NCI-H187 treated with DMSO at 0.1 percent for 48 hours (cell line): ENCODE measurements at places on chromosomes 2 and 18.

- DNase-seq: no peak
Measured at GRCh38 chr2:128605931-128606330, 287.3 kb upstream of the HS6ST1 start.

DNA sequence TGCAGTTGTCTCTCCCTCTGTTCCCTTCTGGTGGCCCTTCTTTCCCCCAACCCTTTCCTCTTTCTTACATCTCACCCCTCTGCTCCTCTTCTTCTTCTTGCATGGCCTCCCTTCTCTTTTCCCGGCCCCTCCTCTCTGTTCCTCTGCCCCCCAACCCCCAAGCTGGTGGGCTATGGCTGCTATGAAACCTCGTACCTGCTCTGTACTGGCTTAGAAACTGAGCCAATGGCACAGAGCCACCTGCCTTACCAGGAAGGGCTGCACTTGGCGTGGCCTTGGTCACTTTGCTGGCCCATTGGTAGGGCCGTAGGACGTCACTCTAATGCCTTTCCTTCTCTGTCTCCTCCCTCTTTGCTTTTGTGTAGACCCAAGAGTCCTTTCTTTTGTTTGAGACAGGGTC, 78.9 kb downstream of the LRRFIP1 start:
- no peak for DNase-seq

DNA sequence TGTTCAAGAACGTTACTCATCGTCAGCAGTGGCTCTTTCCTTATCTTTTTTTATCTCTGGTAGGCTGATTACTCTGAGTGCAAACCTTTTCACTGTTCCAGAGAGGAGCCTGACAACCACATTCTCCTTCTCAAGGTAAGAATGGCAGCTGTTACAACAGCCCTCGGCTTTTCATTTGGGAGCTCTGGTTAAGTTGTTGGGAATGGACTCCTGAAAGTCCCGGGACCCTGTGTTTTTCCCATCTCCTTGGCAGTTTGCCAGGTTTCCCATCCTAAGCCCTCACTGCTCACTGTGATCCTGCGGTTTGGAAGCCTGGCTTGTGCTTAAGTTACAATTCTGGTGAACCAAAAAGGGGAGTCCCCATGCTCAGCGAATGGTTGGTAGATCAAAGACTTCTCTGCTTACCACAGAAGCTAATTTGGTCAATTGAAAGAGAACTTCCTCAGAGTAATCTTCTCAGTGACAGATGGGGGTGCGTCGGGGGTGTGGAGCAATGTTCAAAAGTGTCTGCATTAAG, 122.3 kb downstream of the LYPD6B start:
- DNase-seq: no peak

DNA sequence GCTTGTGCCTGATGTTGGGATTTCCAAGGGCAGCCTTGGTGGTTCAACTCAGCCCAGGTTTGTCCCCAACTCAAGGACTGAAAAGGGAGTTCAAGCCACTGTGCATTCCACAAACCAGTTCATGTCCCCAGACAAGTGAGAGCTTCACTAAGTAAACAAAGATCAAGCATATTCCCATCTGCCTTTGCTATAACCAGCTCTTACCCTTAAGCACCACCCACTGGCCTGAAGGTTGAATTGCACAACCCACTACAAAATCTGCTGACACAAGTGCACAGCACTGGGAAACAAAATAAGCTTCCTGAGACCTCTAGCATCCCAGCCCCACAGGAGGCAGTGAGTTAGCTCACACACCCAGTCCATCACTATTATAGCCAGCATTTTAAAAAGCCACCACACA, 516.7 kb downstream of the NR4A2 start:
- DNase-seq: no peak

DNA sequence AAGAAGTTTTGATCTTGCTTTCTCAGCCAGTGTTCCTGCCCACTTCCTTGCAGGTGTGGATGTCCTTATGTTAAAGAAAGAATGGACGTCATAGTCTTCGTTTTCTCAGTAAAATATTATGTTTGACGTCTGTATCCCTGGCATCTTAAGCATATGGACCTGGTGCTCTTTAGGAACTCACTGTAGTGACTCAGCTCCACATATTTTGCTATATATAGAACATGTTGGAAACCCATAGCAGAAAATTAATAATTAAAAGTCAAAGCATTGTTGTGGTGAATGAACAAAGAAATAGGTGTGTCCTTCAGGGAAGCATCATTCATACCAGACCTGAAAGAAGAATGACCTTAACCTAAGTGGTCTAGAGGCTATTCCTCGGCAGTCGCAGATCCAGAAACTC, 196.1 kb downstream of the MCFD2 start:
- no peak for DNase-seq

DNA sequence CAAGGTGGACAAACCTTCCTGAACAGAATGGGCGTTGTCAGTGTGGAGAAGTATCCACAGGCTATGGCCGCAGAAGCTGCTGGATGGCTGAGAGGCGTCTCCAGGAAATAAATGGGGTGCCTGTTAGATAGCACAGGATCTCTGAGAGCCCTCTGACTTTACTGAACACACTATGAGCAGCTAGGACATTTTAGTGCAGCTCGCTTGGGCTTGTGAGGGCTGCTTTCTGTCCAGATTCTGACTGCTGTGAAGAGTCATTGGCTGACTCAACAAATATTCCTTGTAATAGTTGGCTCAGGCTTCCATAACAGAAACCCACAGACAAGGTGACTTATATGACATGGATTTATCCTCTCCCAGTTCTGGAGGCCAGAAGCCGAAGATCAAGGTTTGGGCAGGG, 100.2 kb upstream of the SNTG2 start:
- no peak for DNase-seq

GRCh38 chr2:8015848-8016600, 665.8 kb upstream of the ID2 start:
- no peak for DNase-seq

DNA sequence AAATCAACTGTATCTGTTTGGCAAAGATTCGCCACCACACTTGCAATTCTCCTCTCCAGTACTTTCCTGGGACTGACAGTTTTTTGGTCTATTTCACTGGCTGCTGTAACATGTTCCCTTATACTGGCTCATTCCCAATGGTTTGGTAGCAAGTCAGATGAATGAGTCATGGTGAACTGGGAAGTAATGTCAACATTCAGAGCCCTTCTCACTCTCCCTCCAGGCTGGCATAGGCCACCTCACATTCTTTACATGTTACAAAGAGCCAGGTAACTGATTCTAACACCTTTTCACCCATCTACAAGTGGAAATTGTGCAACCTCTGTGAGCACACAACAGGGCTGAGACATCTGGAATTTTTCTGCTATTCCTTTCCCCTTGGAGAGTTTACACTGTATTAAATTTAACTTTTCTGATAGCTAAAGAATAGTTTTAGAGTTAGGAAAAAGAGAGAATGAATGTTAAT, 111.3 kb upstream of the TLK1 start:
- no peak for DNase-seq

DNA sequence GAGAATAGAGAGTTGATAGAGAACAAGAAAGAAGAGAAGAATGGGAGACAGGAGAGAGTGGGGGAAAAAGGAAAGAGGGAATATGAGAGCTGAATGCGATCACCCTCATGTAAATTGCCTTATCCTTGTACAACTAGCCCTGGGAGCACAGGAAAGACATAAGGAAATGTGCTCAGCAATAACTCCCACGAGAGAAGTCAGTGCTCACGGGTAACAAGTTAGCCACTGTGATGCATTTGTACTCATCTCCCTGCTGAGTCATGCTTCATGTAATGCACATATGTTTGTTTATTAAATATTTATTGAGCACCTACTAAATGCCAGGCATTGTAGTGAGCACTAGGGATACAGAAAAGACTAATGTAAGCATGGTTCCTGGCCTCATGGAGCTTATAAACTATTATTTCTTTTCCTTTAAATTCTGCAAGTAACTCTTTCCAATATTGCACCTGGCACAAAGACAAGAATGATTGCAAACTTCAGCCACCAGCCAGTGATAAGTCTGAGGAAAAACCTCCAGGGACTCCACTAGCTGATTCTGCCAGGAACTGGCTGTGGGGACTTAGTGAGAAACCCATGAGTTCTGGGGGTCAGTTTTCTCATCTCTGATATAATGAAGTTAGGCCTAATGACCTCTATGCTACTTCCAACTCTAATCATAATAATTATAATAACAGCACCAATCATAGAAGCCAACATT, 124.1 kb downstream of the LNPK start:
- DNase-seq: no peak

- no peak for DNase-seq
Measured at GRCh38 chr18:74255131-74255616, 36.6 kb downstream of the CYB5A start.

DNA sequence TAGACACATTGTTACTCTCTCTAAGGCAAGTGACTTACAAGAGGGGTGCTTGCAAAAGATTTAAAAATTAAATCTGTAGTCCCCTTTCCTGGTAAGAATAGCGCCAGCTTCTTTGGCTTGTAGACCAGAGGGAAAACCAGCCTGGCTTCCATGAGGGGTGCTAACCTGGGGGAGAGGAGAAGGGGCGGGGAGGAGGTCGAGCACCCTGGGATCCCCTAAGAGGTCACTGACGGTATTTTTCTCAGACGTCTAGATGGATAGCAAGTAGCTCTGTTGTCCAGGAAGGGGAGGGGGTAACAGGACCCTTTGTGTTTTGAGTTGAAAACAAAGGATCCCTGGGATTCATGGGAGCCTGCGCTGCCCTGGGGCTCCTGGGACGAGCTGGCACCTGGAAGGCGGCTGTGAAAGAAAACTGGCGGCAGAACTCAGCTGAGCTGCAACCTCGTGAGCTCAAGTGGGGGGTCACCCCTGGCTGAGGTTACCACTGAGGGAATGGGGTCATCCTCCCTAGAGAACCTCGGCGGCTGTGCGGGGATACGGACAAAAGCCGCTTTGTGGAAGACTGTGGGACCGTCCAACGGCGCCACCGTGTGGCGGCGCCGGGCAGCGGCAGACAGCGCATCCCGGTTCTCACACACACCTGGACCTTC, 37.8 kb upstream of the MRPL19 start:
- no peak for DNase-seq

DNA sequence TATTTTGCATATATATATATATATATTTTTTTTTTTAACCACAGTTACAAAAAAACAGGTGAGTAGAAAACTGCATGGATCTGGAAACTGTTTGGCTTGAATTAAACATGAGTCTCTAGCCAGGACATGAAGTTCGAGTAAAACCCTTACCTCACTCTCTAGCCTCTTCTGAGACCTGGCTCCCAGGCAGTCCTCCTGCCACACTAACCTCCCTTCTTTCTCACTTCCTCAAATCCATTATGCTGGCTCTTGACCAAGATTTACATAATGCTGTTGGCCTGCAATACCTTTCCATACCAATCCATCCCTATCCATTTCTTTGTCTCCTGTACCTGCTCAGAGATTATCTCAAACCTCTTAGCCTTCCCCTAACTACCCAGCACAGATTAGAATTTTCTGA, 34.0 kb downstream of the PIGN start:
- no peak for DNase-seq

GRCh38 chr2:30633039-30633438, 174.2 kb downstream of the CAPN13 start:
- no peak for DNase-seq

DNA sequence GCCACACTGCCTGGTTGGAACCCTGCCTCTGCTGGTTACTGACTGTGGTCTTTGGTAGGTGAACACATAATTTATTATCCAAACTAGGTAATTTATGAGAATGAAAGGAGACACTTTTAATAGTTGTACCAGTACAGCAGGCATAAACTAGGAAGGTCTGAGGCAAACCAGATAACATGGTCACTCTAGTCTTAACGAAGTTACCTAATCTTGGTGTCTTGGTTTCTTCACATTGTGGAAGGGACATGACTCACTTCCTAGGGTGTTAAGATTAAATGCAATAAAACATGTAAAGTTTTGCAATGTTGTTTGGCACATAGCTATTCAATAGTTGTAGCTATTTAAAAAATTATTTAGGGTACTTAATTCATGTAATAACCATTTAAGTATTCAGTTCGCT, 23.3 kb downstream of the SPTBN1 start:
- no peak for DNase-seq

DNA sequence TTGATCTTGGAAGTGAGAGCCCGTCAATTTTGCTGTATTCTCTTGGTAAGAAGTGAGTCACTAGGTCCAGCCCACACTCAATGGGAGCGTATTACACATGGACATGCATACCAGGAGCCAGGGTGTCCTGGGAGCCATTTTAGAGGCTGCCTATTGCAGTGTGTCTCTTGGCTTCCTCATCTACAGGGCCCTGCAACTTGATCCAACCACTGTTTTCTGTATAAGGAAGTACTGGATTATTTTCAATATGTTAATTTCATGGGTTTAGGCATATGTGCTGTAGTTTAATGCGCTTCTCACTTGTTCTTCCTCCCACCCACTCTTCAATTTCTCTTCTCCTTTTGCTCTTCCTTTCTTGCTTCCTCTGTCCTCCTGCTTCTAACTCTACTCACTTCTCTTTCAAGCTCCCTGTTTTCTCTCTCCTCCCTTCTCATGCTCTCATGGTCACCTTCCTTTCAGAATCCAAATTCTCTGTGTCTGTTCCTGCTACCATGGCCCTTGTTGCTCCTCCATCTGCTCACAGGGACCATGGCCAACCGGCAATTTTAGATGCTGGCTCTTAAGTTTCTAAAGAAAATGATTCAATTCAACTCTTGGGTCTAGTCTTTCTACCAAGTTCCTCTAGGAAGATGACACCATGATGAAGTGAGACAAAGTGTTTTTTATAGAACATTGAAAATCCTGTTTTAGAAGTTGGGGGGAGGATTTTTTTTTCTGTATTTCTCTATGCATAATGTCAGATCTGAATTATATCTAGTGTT, 152.0 kb upstream of the ZEB2 start:
- DNase-seq: no peak

- DNase-seq: no peak
Measured at GRCh38 chr2:229501051-229501794, 213.1 kb downstream of the DNER start.

- DNase-seq: no peak
Measured at GRCh38 chr2:161112908-161113307, 47.3 kb upstream of the TANK start.

GRCh38 chr2:211654211-211654780, 884.3 kb downstream of the ERBB4 start:
- DNase-seq: no peak
